Natural killer cell treated with Interleukin-12 subunit alpha and Interleukin-12 subunit beta and Interleukin-15 and Interleukin-18, amount 100 ng/mL, for 72 hours (primary cell): ENCODE measurements at places on chromosomes 7 and 10.

DNA sequence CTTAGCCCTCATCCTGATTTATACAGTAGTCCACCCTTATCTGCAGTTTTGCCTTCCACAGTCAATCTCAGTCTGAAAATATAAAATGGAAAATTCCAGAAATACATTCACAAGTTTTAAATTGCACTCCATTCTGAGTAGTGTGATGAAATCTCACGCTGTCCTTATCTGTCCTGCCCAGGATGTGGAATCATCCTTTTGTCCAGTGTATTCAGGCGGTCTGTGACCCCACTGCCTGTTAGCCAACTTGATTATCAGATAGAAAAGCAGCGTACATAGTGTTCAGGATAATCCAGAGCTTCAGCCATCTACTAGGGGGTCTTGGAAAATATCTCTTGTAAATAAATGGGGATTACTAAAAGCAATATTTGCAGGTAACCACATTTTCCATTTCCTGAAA, 146.3 kb downstream of the MALRD1 start:
- H3K4me1 ChIP-seq: no peaks in the 10 kb centered on the region
- H3K4me3 ChIP-seq: no peak overlapping the region
- no peaks in the 10 kb centered on the region for H3K36me3 ChIP-seq
- no peaks in the 10 kb centered on the region for H3K27me3 ChIP-seq
- H3K27ac ChIP-seq: no peak overlapping the region
- DNase-seq: no peak

- H3K4me1 ChIP-seq: peaks cover 19% of the 10 kb centered on the region
- peaks cover 69% of the 10 kb centered on the region for H3K27me3 ChIP-seq
- DNase-seq: peak; percentile 57
- H3K36me3 ChIP-seq: no peaks in the 10 kb centered on the region
These were observed 10.4 kb downstream of the JCAD start for GRCh38 chr10:30048768-30049517.

DNA sequence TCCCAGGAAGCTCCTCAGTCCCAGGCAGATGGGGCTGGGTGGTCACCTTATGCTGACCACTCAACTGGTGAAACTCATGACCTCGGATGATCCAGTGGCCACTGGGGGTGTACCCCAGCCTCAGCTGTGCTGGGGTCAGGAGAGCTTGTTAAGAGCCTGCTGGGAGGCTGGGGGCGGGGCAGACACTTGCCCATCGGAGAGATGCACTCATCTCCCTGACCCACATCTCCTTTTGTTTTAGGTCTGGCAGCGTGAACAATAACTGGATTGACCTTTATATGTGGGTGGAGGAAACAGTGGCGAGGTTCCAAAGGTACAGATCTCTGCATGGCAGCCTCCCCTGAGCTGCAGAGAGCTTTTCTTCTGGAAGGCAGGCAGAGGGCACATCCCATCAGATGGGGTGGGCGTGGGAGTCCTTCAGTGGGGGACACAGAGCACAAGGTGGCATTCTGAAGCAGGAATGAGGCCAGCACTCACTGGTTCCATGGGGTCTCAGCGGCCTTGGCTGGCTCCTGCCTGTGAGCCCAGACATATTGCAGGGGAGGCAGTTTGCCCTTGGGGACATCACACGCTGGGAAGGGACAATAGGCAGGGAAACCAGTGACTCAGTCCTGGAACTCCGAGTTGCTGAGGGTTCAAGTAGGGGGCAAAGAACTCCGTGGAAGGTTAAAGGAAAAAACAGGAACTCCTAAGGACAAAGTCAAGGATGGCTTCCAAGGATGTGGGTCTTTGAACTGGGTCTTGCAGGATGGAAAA, 5.2 kb downstream of the ANTXRL start:
- H3K27me3 ChIP-seq: peaks cover 19% of the 10 kb centered on the region
- H3K36me3 ChIP-seq: no peaks in the 10 kb centered on the region
- H3K27ac ChIP-seq: no peak overlapping the region
- no peak overlapping the region for H3K4me3 ChIP-seq
- no peak for DNase-seq
- no peaks in the 10 kb centered on the region for H3K4me1 ChIP-seq

DNA sequence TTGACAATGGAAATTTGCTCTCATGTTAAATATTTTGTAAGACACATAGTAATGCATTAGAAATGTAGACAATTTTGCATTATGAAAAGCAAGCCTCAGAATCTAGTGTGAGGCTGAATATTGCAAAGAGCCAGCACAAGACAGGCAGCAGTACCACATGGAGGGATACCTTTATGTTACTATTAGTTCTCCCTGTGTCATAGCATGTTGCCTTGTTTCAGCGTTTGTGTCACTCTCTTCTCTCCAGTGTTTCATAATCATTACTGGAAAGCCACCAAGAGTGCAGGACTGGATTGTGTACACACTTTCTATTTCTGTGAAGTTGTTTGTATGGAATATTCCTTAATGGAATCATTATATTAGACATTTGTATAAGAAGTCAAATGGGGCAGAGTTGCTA, 8.5 kb downstream of the AHR start:
- H3K27me3 ChIP-seq: no peaks in the 10 kb centered on the region
- H3K27ac ChIP-seq: no peak overlapping the region
- DNase-seq: no peak
- no peak overlapping the region for H3K4me3 ChIP-seq

DNA sequence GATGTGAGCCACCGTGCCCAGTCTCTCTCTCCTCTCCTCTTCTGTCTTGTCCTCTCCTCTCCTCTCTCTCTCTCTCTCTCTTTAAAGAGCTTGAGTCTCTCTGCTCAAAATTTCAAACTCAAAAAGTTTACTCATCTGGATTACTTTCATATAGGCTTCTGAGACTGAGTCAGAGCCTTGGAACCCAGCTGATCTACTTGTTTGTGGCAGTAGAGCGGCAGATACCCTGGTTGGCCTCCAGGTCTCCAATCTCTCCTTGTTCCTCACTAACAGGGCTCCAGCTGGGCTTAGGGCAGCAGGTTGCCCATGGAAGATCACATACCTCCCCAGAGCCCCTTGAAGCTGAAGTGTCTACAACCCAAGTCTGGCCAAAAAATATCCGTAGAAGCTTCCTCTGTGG, 51.0 kb downstream of the HHEX start:
- peaks cover 13% of the 10 kb centered on the region for H3K27me3 ChIP-seq
- no peak overlapping the region for H3K4me3 ChIP-seq
- no peak for DNase-seq
- peaks cover 24% of the 10 kb centered on the region for H3K4me1 ChIP-seq
- H3K27ac ChIP-seq: no peak overlapping the region

GRCh38 chr7:132350741-132351140, 225.5 kb downstream of the PLXNA4 start:
- no peak overlapping the region for H3K4me3 ChIP-seq
- no peak for DNase-seq
- H3K27ac ChIP-seq: no peak overlapping the region
- H3K4me1 ChIP-seq: no peaks in the 10 kb centered on the region
- no peaks in the 10 kb centered on the region for H3K36me3 ChIP-seq

- no peaks in the 10 kb centered on the region for H3K36me3 ChIP-seq
- no peaks in the 10 kb centered on the region for H3K4me1 ChIP-seq
- H3K27ac ChIP-seq: no peak overlapping the region
- no peaks in the 10 kb centered on the region for H3K27me3 ChIP-seq
- no peak overlapping the region for H3K4me3 ChIP-seq
These were observed 123.2 kb downstream of the HERPUD2 start for GRCh38 chr7:35571611-35572240.

GRCh38 chr10:126090911-126091728, 194.8 kb downstream of the FANK1 start:
- no peaks in the 10 kb centered on the region for H3K4me1 ChIP-seq
- no peaks in the 10 kb centered on the region for H3K36me3 ChIP-seq

- peak overlapping the region; percentile 97 for H3K27ac ChIP-seq
- no peaks in the 10 kb centered on the region for H3K27me3 ChIP-seq
- peak overlapping the region; percentile 91 for H3K4me3 ChIP-seq
- peaks cover 44% of the 10 kb centered on the region for H3K4me1 ChIP-seq
- no peak for DNase-seq
- H3K36me3 ChIP-seq: peaks cover 25% of the 10 kb centered on the region
These were observed 316 bp downstream of the RBM48 start for GRCh38 chr7:92528958-92529264.

DNA sequence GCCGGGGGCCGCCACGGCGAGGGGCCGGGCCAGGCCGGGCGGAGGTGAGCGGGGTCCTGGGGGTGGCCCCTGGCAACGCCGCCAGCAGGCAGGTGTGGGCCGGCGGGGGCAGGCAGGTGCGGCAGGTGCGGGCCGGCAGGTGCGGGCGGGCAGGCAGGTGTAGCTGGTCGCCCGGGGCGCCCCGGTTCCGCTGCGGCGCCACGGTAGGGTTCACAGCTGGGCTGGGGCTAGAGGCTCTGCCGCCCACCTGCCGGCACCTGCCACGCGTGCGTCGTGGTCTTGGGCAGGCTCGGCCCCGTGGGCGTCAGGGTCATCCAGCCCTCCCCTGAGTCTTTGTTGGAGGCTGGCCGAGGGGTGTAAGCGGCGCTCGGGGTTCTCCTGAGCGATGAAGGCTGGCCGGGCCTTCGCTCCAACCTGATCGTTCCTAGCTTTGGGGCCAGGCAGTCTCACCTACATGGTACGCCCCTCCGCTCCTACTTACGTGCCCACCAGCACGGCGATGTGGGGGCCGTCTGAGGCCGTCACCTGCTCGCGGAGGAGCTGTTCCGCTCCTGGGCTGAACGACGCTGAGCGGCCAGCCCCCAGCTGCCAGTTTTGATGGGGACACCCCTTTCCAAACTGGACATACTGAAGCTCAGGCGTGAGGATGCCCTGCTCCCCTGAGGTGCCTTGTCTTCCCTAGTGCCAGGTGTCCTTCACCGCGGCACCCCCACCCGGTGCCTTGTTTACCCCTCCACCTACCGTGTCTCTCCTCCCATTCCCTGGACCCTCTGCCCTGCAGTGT, 493 bp downstream of the ZMIZ2 start:
- peak overlapping the region; percentile 48 for H3K27ac ChIP-seq
- no peaks in the 10 kb centered on the region for H3K36me3 ChIP-seq
- DNase-seq: no peak
- peak overlapping the region; percentile 90 for H3K4me3 ChIP-seq
- H3K4me1 ChIP-seq: peaks cover 33% of the 10 kb centered on the region

- H3K36me3 ChIP-seq: no peaks in the 10 kb centered on the region
- no peak for DNase-seq
- no peak overlapping the region for H3K4me3 ChIP-seq
- H3K4me1 ChIP-seq: no peaks in the 10 kb centered on the region
These were observed 41.9 kb upstream of the NXPH1 start for GRCh38 chr7:8391353-8392062.

DNA sequence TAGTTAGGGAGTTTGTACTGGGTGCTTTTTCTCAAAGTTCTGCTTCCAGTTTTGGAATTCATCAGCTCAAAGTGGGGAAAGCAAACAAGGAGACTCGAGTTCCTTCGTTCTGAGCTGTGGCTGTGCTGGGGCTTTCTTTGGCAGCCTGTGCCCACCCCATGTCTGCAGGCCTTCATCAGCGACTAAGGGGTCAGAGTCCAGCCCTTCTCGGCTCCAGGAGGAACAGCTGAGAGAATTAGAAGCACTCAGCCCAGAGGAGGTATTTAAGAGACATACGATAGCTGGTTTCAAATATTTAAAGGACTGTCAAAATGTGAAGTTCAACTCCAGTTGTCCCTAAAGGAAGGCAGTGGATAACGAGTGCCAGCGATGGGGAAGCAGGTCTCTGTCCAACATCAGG, 41.3 kb downstream of the SH3PXD2A start:
- H3K27ac ChIP-seq: no peak overlapping the region
- H3K27me3 ChIP-seq: peaks cover 7% of the 10 kb centered on the region
- H3K4me1 ChIP-seq: peaks cover 5% of the 10 kb centered on the region
- no peak for DNase-seq

DNA sequence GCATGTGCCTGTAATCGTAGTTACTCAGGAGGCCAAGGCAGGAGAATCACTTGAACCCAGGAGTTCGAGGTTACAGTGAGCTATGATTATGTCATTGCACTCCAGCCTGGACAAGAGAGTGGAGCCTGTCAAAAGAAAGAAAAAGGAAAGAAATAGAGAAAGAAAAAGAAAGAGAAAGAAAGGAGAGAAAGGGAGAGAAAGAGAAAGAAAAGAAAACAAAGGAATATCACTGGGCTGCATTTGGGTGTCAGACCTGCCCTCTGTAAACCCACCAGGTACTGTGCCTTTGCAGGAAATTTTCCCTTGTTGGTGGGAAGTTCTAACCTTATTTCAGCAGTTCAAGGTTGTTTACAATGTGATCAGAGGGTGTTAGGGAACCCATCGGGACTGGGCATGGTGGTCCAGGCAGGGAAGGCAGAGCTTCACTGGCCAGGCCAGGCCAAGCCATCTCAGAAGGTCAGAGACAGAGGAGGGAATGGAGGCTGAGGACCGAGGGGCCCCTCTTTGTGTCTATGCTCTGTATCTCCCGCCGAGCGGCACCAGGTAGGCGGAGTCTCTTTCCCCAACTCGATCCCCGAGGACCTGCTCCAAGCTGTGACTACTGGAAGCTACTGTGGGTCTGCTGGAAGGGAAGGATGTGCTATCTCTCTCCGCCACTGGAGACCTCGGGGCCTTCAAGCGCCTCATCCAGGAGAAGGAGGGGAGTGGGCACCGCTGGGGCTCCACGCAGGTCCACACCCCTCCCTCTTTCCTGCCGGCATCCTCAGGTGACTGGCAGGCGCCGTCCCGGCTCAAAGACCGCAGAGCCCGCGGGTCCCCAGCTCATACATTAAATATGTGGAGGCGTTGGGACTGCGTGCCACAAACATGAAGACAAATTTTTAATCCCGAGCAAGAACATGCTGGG, 15.2 kb upstream of the KAZALD1 start:
- no peak overlapping the region for H3K27ac ChIP-seq
- H3K4me1 ChIP-seq: peaks cover 44% of the 10 kb centered on the region
- H3K27me3 ChIP-seq: peaks cover 48% of the 10 kb centered on the region
- H3K4me3 ChIP-seq: no peak overlapping the region

DNA sequence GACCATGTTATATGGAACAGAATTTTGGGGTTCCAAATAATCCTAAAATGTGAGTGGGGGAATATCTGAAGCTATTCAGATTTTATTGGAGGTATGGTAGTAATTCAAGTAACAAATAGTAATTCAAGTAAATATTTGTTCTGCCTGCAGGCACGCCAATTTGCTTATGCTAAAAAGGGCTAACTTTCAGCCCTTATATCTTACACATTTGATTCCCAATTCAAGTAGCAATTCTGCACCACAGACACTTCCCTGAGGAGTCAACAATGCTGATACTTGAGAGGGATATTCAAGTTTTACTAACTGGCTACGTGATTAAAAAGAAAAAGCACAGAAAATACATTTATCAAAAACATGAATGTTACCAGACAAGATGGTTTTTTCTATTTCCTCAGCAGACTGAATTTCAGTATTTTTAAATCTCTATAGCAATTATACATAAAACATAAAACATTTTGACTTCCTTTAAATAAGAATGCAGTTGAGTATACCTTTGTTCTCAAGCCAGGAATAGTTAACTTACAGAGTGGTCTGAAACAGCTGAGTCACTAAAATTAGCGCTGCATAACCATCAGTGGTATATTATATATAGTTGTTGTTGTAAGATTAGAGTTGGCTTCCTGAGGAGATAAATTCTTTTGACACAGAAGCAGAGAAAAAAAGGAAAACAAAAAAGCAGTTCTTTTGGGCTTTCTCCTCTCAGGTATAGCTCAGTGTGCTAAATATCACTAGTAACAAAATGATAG, 33.9 kb downstream of the MTPN start:
- DNase-seq: no peak
- no peak overlapping the region for H3K4me3 ChIP-seq
- peaks cover 48% of the 10 kb centered on the region for H3K4me1 ChIP-seq

GRCh38 chr10:77576444-77577032, 61.1 kb downstream of the KCNMA1 start:
- H3K4me3 ChIP-seq: no peak overlapping the region
- no peaks in the 10 kb centered on the region for H3K27me3 ChIP-seq
- no peaks in the 10 kb centered on the region for H3K36me3 ChIP-seq

- H3K4me1 ChIP-seq: no peaks in the 10 kb centered on the region
- H3K27ac ChIP-seq: no peak overlapping the region
- H3K4me3 ChIP-seq: no peak overlapping the region
- no peaks in the 10 kb centered on the region for H3K27me3 ChIP-seq
- no peaks in the 10 kb centered on the region for H3K36me3 ChIP-seq
These were observed 22.0 kb downstream of the ITGB8 start for GRCh38 chr7:20352573-20353306.
